Sigmoid colon (tissue), 7 donors: ENCODE measurements at places on chromosomes 2 and 18.
A peak's percentile ranks its signal among the peaks of the same experiment; 100 is the strongest.

DNA sequence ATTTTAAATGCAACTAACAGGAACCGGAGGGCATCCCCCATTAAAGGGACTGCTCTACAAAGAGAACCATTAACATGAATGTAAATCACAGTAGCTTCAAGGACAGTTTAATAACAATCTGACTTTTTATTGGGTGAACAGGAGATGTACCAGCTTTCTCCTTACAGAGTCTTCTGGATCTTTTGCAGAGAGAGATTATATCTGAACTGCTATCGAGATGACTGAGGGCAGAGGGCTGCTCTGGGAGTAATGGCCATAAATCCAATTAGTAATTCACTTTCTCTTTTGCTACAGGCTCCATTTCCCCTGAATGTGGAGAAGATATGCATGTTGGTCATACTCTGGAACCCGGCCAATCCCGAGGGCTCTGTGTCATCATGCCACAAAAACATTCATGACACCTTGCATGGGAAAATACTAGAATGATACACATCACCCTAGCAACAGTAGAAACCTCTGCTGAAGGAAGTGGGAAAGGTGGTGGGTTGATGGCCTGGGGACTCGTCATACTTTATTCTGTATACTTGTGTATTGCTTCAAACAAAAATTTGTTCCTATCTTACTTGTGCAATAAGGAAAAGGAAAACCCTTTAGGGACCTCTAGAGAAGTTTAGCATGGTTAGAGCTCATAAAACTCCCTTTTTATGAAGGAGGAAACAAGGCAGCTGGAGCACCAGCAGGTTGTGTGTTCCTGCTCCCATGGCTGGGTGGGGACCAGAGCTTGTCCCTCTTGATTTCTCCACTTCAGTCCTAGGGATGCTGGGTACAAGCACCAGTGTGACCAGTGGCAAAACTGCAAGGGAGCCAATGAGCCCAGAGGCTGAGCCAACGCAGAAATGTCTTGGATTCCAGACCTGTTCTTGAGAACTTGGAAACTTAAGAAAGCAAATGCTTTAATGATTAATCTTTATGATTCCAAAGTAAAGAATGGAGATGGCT, 26.0 kb downstream of the CTAGE1 start:
- no peak for DNase-seq

GRCh38 chr2:216108967-216109921, at the start of gene XRCC5:
XRCC5 (plus strand) TSS chr2:216109348; CDS start chr2:216109437, 89 bp downstream.
- DNase-seq, result peak; percentile 98

DNA sequence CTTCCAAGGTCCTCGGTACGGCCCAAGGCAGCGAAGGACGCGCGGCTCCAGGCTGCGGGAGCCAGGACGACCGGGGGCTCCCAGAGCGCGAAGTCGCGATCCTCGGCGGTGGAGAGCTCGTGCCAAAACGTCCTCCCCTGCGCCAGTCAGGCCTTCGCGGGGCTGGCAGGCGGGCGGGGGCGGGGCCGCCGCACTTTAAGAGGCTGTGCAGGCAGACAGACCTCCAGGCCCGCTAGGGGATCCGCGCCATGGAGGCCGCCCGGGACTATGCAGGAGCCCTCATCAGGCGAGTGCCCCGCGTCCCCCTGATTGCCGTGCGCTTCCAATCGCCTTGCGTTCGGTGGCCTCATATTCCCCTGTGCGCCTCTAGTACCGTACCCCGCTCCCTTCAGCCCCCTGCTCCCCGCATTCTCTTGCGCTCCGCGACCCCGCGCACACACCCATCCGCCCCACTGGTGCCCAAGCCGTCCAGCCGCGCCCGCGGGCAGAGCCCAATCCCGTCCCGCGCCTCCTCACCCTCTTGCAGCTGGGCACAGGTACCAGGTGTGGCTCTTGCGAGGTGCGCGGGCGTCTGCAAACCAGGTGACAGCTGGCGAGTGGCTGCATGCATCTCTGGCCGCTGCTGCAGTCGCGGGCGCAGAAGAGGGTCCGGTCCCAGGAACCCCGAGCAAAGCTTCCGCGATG, at the start of gene CIDEA:
TSS of gene CIDEA (plus strand) at position 226 of the 684 bp plus-strand sequence. CDS start at position 249, 23 bp downstream.
- no peak for DNase-seq

DNA sequence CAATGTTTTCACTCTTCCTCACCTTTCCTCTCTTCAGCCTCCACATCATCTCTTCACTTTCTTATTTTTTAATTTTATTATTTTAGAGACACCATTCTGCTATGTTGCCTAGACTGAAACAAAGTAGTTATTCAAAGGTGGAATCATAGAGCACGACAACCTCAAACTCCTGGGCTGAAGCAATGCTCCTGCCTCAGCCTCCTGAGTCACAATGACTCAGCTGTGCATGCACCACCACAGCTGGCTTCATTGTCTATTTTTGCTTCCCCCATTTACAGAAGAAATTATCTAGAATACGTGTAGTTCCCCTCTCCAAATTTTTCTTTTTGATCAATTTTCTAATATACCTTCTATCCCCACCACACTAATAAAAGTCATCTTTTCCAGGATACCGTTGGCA, 911.5 kb upstream of the SOX11 start:
- no peak for DNase-seq

GRCh38 chr2:146721486-146721885, 1123.3 kb upstream of the ACVR2A start:
- DNase-seq, result no peak

GRCh38 chr2:143524559-143525401, 395.6 kb downstream of the ARHGAP15 start:
- DNase-seq, result no peak
